ENCODE measurements at places on chromosomes 12 and 14.

DNA sequence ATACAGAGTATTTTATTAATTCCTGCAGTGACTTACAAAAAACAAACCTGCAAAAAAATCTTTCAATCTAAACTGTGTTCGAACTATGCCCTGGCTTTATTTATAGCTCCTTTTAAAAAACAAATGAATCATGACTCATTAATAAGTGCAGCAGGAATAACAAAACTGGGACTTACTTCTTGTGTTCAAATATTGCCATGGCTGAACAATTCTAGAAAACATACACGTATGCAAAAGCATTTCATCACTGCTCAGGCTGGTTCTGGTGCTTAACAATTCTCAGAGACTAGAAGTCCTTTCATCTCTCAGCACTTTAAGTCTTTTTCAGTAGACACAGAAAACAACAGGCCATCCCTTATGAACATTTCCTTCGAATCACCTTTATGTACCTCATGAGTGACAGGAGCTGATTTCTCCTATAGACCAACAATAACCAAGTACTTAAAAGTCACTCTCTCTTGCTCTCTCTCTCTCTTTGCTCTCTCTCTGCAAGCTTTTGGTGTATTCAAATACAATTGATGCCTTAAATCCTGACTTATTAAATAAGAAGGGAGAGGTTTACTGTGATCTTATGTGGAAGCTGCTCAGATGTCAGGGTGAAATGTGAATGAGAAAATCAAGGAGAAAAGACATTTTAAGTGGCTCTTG is 268.8 kb downstream of the TTC8 start:
- DNase-seq = no peak

DNA sequence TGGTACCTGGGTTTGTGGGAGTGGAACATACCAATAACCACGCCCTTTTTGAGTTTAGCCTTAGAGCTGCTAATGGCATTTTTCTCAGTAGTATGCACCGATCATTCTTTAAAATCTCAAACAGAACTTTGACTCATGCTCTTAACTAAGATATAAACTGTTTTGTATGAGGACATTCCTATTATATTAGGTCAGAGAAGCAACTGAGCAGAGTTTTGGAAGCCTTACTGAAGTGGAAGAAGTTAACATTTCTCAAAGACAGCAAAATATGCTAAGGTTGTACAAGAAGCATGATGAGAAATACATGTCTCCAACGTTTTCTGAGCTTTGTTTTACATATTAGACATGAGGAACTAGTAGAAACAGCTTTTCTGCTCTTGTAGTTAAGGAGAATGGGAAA is 819.2 kb downstream of the FSCB start:
- no peak for DNase-seq

DNA sequence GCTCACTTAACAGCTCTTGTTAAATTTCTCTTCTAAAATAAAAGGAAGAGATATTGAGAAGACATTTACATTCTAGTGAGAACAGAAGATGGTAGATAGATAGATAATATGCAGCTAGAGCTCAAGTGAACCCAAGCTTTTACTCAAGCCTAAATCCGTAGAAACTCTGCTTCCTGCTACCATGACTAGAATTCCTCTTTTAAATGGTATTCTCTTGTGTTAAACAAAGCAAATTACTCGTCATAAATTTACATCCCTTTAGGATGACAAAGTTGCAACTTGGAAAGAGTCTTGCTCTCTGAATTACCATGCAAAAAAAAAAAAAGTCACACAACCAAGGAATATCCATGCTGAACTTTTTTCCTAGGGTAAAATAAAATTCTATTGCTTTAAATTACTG is 160.7 kb upstream of the LRFN5 start:
- no peak for DNase-seq

- no peak for DNase-seq
These were observed 42.5 kb downstream of the LMO3 start for GRCh38 chr12:16563504-16563903.

DNA sequence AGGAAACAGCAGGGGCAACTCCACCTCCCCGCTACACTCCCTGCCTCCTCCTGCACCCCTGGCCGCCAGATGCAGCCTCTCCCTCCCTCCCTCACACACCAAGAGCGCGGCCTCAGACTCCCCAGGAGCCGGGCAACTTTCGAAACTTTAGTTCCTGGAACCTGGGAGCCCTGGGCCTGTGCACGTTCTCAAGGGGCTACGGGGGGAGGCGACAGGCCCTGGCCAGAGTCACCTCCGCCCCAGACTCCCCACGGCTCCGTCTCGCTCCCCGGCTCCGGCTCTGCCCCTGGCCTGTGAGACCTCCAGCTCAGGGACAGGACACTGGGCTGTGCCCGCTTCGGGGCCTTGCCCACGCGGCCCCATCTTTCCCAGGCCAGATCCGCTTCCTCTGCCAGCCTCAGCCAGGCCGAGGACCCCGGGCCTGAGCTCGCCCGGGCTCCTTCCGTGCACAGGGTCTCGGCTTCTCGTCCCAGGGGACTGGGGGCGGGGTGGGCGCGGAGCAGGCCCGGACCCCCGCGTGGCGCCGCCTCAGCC is 5.5 kb downstream of the AMN start:
- no peak for DNase-seq

DNA sequence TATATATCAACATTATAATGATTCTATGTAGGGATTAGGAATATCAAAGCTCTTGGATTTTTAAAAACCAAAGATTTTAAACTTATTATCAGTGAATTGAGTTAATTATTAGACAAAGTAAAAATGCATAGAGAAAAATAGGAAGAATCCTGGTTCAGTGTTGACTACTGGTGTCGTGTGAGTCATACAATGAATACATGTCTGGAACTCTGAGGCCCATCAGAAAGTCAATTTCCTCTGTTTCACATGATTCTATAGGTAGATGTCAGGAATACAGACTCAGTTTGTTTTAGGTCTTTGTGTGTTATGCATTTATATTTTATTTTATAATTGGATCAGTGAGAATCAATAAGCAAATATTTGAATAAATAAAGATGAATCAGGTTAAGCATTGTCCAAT is 84.5 kb upstream of the RTL1 start:
- no peak for DNase-seq

DNA sequence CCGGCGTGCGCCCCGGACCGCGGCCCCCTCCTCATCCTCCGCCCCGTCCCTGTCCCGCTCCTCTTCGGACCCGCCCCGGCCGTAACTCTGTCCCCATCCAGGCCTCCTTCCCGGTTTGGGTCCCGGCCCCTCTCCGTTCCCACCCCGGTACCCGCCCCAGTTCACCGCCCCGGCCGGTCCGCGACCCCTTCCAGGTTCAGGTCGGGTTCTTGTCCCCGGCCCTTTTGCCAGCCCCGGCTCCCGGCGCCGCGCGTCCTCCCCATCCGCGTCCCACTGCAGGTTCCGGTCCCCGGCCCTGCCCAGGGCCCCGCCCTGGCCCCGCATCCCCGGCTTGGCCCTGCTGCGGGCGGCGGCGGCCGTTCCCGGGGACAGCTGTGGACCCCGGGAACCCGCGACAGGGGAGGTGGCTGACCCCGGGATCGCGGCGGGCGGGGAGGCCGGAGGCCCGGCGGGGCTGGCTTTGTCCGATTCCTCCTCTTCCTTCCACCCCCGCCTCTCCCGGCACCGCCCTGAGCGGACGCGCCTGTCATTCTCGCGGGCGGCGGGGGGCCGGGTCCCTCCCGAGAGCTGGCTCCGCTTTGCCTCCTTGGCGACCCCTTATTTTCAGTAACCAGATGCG is 601 bp downstream of the KLC1 start:
- DNase-seq = no peak

Data from HepG2 (cell line).